Right forelimb (tissue), 1 donor: ENCODE measurements at places on chromosomes 5 and 9.

DNA sequence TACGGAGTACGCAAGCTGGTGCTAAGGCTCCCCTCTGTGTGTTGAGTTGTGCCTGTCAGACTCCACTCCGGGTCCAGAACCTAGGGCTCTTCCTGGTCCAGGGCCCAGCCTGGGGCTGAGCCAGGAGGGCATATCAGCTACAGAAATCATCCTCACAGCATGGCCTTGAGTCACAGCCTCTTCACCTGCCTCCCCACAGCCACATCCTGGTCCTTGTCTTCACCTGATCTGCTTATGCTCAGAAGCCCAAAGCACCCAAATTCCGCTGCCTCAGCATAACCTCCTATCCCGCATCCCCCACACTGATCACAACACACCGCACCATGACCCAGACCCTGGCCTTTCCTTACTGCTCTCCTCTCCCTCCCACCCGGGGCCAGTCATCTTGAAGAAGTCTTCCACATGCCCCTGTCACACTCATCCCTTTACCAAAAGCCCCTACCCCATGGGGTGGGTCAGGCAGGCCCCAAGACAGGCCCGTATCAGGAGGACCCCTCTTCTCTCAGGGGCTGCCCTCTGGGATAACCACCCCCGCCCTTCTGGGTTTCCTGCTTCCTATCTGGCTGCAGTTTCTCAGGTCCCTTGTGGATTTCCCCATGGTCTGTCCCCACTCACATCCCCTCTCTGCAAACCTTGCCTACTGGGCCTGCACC lies 1.3 kb upstream of the IL3 start:
- peak; percentile 37 for DNase-seq

GRCh38 chr5:43123887-43124286 lies 3.2 kb downstream of the ZNF131 start:
- DNase-seq: no peak

DNA sequence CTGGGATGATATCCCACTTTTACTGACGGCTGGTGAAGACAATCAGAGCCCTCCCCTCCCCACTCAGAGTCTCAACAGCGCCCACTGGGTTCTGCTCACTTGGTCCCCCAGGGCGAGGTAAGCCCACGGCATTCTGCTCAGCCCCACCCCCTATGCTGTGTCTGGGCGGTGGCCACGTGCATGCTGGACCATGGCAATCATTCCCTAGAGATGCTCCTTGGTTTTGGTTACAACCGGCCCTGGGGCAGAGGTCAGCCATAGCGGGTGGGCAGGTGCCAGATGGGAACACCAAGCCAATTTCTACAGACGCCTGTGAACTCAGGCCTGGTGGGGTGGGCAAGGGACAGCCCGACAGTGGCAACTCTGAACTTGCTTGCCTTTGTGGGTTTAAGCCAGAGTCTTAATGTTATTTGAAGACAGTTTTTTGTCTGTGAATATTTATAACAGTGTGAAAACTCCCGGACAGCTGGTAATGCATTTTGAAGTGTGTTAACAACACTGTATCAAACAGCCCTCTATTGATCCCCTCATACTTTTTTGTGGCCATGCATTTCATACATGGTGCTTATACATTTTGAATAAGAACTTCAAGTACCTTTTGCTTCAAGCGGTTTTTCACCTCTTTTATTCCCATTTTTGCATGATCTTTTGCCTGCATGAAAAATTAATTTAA lies 94.2 kb downstream of the CRB2 start:
- DNase-seq: no peak

GRCh38 chr9:86454701-86455615 lies 100.7 kb upstream of the TUT7 start:
- DNase-seq: no peak
